ENCODE measurements at places on chromosomes 5 and 9.

- DNase-seq = no peak
These were observed 12.2 kb downstream of the GPR150 start for GRCh38 chr5:95631991-95632675.

DNA sequence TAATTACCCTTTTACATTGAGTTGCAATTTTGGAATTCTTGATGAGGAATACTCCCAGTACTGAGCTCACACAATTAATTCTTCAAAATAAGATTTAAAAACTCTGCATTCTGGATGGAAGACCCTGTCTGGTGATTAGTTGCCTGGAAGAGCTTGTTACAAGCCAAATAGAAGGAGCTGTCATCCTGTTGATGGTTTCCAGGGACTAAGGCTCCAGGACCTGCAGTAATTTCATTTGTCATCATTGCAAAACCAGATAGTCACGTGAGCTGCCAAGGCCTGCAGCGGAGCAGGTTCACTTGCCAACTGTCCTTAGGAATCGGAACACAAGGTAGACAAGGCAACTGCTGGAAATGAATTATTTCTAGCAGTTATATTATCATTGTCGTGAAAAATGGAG, 597.7 kb downstream of the CCDC171 start:
- no peak for DNase-seq

GRCh38 chr9:127035423-127035822, 87.0 kb downstream of the ANGPTL2 start:
- DNase-seq = no peak

GRCh38 chr5:10333154-10334006, 20.1 kb upstream of the MARCHF6 start:
- no peak for DNase-seq

- no peak for DNase-seq
These were observed 9.4 kb downstream of the SKP2 start for GRCh38 chr5:36161361-36161760.

GRCh38 chr5:136174021-136174659, 18.8 kb downstream of the SMIM32 start:
- no peak for DNase-seq

- DNase-seq = no peak
These were observed 89.3 kb upstream of the TNC start for GRCh38 chr9:115207003-115207836.

DNA sequence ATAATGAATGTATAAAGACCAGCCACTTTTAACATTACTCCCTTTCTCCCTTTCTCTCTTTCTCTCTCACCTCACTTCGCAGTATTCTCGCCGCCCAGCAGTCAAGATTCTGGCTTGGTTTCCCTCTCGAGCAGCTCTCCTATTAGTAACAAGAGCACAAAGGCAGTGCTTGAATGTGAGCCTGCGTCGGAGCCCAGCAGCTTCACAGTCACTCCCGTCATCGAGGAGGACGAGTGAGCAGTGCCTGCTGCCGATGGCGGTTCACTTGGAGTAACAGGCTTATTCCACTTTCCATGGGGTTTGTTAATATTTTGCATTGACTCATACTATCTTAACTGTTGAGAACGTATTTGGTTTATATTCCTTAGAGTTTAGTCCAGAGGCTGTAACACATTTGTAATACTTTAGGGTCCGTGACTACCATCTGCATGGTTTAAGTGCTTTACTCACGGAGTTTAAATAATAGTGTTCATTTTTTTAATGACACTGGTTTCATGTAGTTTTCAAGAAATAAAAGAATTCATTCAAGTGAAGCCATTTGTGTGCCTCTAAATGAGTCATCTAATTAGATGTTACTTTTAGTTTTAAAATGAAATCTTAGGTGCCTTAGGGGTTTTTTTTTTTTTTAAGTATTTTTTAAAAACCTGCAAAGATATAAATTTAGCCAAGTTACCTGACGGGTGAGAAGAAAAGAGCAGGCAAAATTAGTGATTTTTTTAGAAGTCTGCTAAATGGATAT, 8.4 kb upstream of the DMRT3 start:
- no peak for DNase-seq

DNA sequence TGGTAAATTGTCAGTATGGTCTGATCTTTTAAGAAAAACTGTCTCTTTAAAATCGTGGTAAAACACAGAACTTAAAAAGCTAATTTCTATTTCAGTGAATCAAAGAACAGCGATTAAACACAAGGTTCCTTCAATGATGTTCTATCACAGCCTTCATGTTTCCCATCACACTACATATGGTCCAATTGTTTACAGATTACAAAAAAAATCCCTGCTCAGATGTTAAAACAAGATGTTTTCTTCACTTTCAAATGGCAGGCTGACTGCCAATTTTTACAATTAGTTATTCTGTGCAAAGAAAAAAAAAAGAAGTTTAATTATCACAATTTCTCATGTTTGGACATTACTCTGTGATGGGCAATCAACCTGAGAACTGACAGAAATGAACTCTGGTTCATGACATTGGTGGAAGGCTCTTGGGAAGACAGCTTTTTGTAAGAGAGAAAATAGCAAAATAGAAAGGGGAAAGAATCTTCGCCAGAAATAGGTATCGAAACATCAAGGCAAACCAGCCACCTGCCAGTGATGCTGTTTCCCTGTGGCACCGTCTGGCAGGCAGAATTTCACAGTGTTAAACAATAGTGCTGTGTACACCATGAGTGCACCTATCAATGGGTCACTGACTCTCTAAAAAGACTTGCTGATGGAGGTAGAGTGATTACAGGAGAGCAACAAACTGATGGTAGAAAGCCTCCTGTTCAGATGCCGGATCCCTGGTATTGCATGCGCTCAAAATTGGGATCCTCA, 1020.0 kb upstream of the ARRDC3 start:
- no peak for DNase-seq

GRCh38 chr9:129006328-129007034, 21.6 kb downstream of the SH3GLB2 start:
- no peak for DNase-seq

DNA sequence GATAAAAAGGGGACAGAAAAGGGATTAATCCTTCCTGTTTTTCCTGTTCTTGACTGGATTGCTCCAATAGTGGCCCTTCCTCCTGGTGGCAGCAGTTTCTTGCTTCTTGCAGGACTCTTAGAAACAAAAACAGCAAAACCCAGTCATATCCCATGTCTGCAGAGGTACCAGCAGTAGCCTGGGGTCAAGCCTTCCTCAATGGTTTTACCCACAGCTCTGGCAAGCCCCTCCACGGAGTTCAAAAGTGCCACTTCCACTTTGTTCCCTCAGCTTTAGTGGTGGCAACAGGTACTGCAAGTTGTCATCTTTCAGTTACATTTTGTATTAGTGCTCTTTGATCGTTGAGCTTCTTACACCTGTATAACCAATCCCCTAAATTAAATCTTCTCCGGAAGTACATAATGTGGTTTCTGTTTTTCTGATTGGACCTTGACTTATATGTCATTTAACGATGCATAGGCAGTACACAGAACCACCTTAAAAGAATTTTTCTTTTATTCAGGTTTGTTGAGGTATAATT, 8.7 kb upstream of the RANBP6 start:
- no peak for DNase-seq

- no peak for DNase-seq
These were observed 318.7 kb downstream of the TLE1 start for GRCh38 chr9:81370650-81371049.

GRCh38 chr9:69130456-69131441, 43.3 kb upstream of the TJP2 start:
- no peak for DNase-seq

- DNase-seq = no peak
These were observed 495.4 kb downstream of the MAT2B start for GRCh38 chr5:164000819-164001218.

GRCh38 chr9:27348785-27349697, 52.1 kb upstream of the EQTN start:
- no peak for DNase-seq

- no peak for DNase-seq
These were observed 287.4 kb upstream of the ARRDC3 start for GRCh38 chr5:91670563-91670962.

DNA sequence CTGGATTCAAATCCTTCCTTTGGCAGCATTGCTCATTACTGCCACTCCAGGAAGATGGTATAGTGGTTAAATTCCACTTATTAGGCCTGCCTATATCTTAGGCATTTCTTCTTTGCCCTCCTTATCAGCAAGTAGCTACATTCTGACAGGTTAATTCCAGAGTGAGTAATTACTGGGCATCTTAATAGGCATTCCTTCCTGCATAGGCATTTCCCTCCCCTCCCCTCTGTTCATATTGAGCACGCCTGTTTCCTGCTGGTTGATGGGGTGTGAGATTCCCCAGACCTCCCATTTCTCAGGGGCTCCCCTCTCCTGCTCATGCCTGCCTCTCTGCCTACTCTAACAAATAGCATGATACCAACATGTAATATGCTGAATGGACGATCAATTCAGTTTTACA, 305.9 kb downstream of the CYLC2 start:
- no peak for DNase-seq

GRCh38 chr9:134575901-134576176, 65.8 kb upstream of the COL5A1 start:
- DNase-seq = no peak

DNA sequence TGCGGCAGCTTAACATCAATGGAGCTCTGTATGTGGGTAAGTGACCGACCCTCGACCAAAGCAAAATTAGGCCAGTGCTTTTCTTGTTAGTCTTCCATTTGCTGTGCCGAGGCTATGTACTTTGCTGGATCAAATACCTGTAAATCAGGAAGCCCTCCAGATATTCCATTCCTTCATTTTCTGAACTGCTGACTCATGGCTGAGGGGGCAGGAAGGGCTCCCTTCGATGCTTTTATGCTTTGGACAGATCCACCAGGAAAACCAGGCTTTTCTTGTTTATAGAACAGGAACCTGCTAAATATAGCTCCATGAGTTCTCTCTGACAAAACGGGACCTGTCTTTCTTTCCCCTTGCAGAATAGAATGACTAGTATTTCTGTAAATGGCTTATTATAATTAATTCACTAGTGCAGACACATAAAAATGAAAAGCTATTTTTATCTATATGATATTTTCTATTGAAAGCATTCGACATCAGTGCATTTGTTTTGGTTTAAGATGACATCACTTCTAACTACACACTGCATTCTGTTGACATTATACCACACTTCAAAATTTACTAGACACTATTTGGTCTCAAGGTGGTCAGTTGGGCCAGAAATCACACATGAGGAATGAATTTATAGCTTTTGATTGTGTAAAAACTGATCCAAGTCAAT, 93.3 kb downstream of the LIFR start:
- no peak for DNase-seq

GRCh38 chr5:173015598-173016455, 32.3 kb downstream of the ATP6V0E1 start:
- DNase-seq = no peak

DNA sequence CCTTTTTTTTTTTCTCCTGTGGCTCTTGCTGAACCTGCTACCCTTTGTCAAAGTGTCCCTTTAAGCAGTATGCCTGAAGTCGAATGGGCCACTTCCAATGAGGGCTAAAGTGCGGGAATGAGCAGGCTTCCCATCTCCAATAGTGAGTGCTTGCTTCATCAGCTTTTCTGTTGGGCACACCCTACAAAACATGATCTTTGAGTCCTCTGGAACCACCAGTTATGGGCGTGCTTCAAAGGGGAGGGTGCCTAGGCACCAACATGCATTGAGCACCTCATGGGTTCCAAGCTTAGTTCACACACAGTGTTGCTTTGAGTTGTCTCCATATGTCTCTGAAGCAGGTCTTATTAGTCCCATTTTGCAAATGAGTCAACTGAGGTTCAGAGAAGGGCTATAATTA, 132.8 kb upstream of the CPEB4 start:
- no peak for DNase-seq

GRCh38 chr5:150320044-150320613, 17.4 kb upstream of the ARSI start:
- DNase-seq = no peak

GRCh38 chr5:151903243-151903653, 21.4 kb downstream of the GLRA1 start:
- no peak for DNase-seq

DNA sequence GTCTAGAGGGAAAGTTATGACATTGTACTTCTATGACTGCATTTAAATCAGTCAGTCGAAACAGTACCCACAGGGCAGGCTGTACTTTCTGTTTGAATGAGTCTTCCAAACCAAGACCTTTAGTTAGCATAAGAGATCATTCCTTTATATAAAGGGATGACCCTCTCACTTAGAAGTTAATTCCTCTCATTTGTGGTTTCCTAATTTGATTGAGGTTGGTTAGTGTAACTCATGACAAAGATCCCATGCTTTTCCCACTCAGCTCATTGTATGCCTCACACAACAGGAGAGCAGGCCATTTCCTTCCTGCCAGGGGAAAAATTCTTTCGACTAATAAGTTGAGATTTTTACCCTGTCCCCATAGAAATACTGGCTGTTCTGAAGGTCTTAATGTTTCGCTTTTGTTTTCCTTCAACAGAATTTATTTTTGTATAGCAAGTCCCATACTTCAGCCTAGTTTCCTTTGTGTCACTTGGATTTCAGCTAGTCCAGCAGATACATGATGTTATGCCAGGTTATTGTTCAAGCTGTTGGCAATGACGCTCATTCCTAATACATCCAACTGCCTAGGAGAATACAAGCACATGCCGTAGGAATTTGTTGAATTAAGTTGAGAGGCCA, 500.7 kb downstream of the SPATA31D1 start:
- no peak for DNase-seq

- DNase-seq = peak; percentile 87
These were observed 625 bp upstream of the NREP start for GRCh38 chr5:111757355-111758283.

GRCh38 chr5:133240425-133241091, 188.7 kb downstream of the HSPA4 start:
- peak; percentile 76 for DNase-seq

GRCh38 chr5:162230348-162230747, 162.8 kb downstream of the GABRG2 start:
- DNase-seq = no peak

DNA sequence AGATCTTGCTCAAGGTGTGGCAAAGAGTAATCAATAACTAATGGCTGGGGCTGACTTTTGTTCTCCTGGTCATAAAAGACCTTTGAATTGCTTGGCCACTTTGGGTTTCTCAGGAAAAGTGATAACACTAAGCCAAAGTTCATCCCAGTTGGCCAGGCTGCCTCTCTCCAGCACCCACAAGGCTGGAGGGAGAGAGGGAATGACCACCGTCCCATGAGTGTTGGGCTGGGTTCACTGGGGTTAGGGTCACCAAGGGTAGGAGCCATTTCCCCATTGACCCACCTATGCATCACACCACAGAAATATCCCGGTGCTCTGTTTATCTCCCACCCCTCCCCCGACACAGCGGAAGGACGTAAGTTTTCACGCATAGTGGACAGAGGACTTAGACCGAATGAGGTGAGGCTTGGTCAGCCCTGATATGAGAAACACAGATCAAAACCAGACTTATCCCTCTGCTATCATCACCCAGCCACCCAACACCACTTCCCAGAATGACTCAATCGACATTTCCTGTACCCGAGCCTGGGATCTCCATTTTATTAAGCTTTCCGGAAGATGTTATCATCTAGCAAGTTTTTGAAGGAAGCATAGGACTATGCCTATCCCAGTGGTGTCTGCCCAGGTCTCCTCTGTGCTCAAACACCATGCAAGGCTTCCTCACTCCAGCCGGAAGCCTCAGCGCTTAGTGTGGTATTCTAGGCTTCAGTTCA, 27.0 kb upstream of the PPARGC1B start:
- no peak for DNase-seq

- DNase-seq = no peak
These were observed 8.1 kb downstream of the UBQLN1 start for GRCh38 chr9:83699615-83700014.

All from brain pericyte (primary cell).